Activated CD8-positive, alpha-beta memory T cell treated with anti-CD3 and anti-CD28 coated beads for 4 hours (primary cell): ENCODE measurements at places on chromosomes 5 and 9.

DNA sequence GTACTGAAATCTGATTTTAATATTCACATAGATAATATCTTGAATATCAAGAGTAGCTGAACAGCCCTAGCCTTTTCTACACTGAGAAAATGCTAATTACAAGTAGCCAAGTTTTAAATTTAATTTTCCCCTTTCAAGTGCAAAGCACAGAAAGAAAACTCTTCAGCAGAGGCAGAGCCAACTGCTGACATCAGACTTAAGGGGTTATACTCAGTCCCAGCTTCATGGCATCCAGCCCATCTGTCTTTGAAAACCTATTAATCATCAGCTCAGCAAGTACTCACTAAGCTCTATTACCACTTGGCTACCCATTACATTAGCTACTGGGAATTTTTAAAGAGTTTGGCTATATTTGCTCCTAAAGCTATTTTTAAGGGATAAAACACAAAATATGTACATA is 220.5 kb downstream of the SLC12A2 start:
- no peak for DNase-seq

GRCh38 chr5:53463909-53464621 is 16.4 kb upstream of the FST start:
- no peak for DNase-seq

GRCh38 chr5:149210225-149210624 is 61.4 kb upstream of the AFAP1L1 start:
- no peak for DNase-seq

DNA sequence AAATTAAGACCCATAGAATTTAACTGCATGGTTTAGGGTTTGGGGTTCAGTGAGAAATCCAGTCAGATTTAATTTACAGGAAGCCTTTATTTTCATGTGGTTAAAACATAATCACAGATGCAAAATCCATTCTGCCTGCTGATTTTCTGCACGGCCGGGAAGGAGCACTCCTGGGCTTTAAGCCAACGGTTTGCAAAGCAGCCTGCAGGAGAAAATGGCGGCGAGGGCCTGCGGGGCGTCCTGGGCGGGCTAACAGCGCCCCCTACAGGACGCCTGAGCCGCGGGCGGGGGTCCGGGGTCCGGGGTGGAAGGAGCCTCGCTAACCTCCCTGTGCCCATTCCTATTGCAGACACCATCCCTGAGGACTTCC is 47.6 kb downstream of the THBS4 start:
- peak; percentile 13 for DNase-seq

DNA sequence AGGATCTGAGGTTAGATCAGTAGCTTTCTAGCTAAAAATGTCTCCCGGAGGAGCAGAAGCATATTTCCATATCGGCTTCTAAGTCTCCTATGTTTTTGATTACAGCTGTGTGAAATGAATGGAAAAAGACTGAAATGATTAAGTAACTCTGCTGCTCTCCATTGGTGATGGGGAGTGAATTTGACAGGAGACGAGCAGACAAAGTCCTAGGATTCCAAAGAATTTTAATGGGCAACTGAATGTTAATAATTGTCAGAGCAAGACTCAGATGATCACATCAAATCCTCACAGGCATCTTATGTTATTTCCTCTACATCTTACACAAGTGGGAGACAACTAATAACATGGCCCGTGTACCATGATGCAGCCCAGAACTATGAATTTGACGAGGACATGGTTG is 66.8 kb downstream of the LIX1 start:
- no peak for DNase-seq

- DNase-seq: no peak
Measured at GRCh38 chr9:27022920-27023319, 17.4 kb upstream of the LRRC19 start.

DNA sequence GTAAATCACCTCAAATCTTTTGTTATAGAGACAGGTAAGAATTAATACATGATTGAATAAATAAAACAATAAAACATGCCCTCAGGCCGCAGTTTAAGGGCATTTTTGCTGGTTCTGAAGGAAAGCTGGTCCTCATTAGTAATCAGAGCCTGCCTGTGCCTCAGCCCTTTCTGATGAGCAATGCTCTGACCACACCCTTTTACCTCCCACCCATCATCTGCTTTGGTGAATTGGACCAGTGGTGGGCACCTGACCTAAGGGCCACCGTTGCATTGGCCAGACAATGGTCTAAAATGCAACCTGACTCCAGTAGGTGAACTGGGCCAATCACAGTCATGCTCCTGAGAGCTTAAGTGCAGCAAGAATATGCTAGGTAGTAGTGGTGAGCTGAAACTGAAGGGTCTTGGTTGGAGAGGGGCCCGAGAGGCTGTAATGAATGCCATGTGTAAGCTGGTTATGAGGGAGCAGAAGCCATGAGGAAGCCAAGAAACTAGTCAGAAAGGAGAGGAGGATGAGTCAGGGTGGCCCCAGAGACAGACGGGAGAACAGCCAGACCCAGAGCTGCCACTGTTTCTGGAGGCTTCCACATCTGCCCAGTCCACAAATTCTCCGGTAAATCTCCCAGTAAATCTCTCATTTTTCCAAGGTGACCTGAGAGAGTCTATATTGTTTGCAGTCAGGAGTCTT is 45.5 kb upstream of the ZSWIM6 start:
- DNase-seq: no peak

GRCh38 chr5:140632366-140633020 is 482 bp downstream of the CD14 start:
- DNase-seq: no peak

DNA sequence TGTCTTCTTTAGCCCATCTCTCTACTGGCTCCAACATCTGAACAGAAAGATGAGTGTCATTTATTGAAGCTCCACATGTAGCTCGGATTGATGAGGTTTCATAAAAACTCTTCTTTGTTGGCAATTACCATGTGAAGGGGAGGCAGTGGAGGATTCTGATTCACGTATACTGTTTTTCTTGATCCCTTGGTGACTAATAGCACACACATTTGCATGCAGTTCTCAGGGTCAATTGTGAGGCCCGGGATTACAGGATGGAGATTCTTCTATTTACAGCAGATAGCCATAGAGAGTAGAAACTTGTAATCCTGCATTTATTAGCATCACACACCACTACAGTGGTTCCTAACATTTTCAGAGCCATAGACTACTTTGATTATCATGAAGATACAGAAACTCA is 133.2 kb upstream of the MARCHF11 start:
- no peak for DNase-seq

GRCh38 chr5:91556-92263 is at the start of gene PLEKHG4B:
PLEKHG4B (plus strand) TSS chr5:92168; CDS start chr5:92232, 64 bp downstream.
- no peak for DNase-seq

GRCh38 chr9:121366611-121367192 is 3.3 kb downstream of the STOM start:
- DNase-seq: no peak
